ENCODE measurements at places on chromosomes 13 and 19.

DNA sequence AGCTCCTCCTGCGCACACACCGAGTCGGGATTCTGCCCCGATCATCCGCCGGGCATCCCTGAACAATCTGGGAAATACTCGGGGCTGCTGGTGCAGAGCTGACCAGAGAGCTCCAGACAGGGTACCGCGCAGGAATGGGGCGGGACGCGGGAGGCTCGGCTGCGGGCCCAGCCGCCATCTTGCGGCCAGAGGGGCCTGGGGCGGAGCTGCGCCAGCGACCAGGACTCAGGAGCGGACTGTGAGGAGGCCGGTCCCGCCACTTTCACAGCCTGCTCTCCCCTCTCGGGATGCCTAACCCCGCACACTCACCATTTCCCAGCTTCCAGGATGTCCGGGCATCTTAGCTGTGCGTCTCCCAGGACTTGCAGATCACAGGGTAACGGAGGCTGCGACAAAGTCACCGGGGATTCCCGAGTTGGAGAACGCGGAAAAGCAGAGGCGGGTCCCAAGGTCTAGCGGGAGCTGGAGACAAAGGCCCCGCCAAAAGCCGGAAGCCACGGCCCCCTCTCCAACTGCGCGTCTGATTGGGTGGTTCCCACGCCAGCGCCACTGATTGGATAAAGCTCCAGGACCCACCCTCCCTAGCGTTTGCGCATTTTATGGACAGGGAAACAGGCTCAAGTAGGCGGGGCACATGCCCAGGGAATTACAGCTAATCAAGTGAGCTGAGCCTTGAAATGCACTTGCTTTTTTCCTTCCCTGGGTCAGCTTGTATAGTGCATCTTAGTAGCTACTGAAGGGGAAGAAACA is 15.8 kb upstream of the ZNF43 start:
- DNase-seq, result peak; percentile 90

GRCh38 chr19:48588670-48589401 is 17.7 kb upstream of the SPACA4 start:
- peak; percentile 87 for DNase-seq

- no peak for DNase-seq
These were observed 593 bp downstream of the ZNF135 start for GRCh38 chr19:58059671-58060078.

GRCh38 chr19:41307954-41308449 is 2.0 kb upstream of the CCDC97 start:
- DNase-seq, result no peak

GRCh38 chr13:90414691-90415596 is 932.5 kb upstream of the MIR17HG start:
- peak; percentile 77 for DNase-seq

DNA sequence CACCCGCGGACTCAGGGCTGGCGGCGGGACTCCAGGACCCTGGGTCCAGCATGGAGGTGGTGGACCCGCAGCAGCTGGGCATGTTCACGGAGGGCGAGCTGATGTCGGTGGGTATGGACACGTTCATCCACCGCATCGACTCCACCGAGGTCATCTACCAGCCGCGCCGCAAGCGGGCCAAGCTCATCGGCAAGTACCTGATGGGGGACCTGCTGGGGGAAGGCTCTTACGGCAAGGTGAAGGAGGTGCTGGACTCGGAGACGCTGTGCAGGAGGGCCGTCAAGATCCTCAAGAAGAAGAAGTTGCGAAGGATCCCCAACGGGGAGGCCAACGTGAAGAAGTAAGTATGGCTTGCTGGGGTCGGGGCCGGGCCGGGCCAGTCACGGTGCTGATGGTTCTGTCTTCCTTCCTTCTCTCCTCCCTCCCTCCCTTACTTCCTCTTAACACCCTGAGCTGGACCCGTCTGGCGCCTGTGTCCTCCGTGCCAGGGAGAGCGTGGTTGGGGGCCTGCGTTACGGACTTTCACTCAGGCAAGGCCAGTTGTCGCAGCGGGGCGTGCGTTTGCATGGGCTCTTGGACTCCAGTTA is 1.4 kb downstream of the STK11 start:
- no peak for DNase-seq
